Mesothelial cell of epicardium (in vitro differentiated cells): ENCODE measurements at places on chromosomes 12 and 14. TPM values are rescaled to one million over a fixed set of nuclear protein-coding genes. Genes with fewer than 3 reads are reported as not detected.

- peaks cover 3% of the 10 kb centered on the region for H3K4me1 ChIP-seq
- no peaks in the 10 kb centered on the region for H3K36me3 ChIP-seq
- no peak within 1 kb of the TSS for H3K27ac ChIP-seq
- peak within 1 kb of the TSS; percentile 64 for H3K4me3 ChIP-seq
- peaks cover 92% of the 10 kb centered on the region for H3K27me3 ChIP-seq
Measured at GRCh38 chr12:108129017-108129812, at the start of gene WSCD2. WSCD2 (plus strand) TSS chr12:108129288; CDS start chr12:108195833, 66,545 bp downstream.

DNA sequence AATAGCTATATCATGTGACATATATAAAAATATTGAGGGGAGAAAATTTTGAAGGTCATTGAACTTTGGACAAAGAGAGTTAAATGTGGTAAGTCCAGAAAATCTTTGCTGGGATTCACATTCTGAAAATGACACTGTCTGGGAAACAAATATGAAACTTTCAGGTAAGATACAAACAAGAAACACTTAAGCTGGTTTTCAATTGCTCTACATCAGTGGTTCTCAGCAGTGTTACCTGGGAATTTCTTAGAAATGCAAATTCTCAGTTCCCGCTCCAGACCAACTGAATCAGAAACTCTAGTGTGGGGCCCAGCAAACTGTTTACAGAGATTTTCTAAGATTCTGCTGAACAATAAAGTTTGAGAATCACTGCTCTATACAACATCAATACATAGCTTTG, 3.6 kb upstream of the CDK17 start:
- no peak for DNase-seq
- no peaks in the 10 kb centered on the region for H3K36me3 ChIP-seq
- no peak overlapping the region for H3K27ac ChIP-seq
- H3K27me3 ChIP-seq, result peaks cover 3% of the 10 kb centered on the region

GRCh38 chr12:124566997-124567672, at the start of gene NCOR2:
NCOR2 (minus strand) TSS chr12:124567612; CDS start chr12:124495251, 72,361 bp downstream.
- DNase-seq, result peak; percentile 66
- no peaks in the 10 kb centered on the region for H3K36me3 ChIP-seq

HCAR3 gene
- total RNA-seq, result 1.1 to 1.6 TPM (median 1.5 TPM) in 3 replicates

RNASE4 gene
- total RNA-seq, result 4.6 to 6.2 TPM (median 5.3 TPM) in 3 replicates

GRCh38 chr12:39993268-39993667, 112.6 kb downstream of the SLC2A13 start:
- no peak overlapping the region for H3K27ac ChIP-seq
- H3K36me3 ChIP-seq, result peaks cover 18% of the 10 kb centered on the region
- no peaks in the 10 kb centered on the region for H3K4me1 ChIP-seq
- H3K27me3 ChIP-seq, result no peaks in the 10 kb centered on the region
- no peak overlapping the region for H3K4me3 ChIP-seq

TEX22 gene
- total RNA-seq, result 3.5 to 4.8 TPM (median 4.5 TPM) in 3 replicates

DNA sequence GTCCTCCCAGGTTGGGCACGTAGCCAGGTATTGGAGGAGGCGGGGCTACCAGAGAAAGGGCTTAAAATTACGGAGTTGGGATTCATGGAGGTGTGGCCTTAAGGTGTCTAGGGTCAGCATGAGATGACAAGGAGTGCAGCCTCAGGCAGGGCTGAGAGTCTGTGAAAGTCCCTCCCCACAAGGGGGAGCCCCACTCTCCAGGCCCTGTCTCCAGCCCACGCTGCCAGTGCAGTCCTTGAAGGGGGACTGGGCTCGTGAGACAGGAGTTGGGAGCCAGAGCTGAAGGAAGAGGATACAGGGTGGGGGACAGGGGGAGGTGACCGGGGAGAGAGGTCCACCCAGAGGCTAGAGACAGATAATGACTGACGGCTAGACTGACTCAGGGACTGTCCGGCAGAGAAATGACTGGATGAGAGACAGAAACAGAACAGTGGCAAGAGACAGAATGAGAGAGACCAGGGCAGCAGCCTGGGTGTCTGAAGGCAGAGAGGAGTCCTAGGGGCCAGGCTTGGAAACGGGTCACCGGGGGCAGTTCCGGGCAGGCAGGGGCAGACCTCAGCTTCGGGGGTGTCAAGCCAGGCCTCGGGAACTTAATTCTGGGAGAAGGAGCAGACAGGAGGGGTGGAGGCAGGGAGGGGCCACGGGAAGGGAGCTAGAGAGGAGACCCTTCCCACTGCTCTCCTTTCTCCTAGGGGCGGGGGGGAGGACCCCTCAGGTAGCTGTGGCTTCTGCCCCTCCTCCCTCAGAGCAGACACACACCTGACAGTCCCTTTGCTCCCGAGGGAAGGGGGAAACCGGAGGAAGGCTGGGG, 970 bp downstream of the CDH24 start:
- H3K36me3 ChIP-seq, result peaks cover 5% of the 10 kb centered on the region
- H3K4me3 ChIP-seq, result peak overlapping the region; percentile 82
- H3K4me1 ChIP-seq, result peaks cover 18% of the 10 kb centered on the region
- peak; percentile 71 for DNase-seq
- peak overlapping the region; percentile 80 for H3K27ac ChIP-seq

- no peak overlapping the region for H3K4me3 ChIP-seq
- H3K27ac ChIP-seq, result no peak overlapping the region
- no peaks in the 10 kb centered on the region for H3K36me3 ChIP-seq
- H3K27me3 ChIP-seq, result peaks cover 3% of the 10 kb centered on the region
Measured at GRCh38 chr12:106297075-106297474, 5.5 kb upstream of the TCP11L2 start.

GRCh38 chr12:113232840-113233585, 11.7 kb downstream of the TPCN1 start:
- H3K4me1 ChIP-seq, result peaks cover 16% of the 10 kb centered on the region
- H3K27ac ChIP-seq, result no peak overlapping the region
- no peaks in the 10 kb centered on the region for H3K27me3 ChIP-seq

MUCL1 gene
- total RNA-seq, result not detected in 3 replicates
